ENCODE measurements at places on chromosomes 11 and 22.

DNA sequence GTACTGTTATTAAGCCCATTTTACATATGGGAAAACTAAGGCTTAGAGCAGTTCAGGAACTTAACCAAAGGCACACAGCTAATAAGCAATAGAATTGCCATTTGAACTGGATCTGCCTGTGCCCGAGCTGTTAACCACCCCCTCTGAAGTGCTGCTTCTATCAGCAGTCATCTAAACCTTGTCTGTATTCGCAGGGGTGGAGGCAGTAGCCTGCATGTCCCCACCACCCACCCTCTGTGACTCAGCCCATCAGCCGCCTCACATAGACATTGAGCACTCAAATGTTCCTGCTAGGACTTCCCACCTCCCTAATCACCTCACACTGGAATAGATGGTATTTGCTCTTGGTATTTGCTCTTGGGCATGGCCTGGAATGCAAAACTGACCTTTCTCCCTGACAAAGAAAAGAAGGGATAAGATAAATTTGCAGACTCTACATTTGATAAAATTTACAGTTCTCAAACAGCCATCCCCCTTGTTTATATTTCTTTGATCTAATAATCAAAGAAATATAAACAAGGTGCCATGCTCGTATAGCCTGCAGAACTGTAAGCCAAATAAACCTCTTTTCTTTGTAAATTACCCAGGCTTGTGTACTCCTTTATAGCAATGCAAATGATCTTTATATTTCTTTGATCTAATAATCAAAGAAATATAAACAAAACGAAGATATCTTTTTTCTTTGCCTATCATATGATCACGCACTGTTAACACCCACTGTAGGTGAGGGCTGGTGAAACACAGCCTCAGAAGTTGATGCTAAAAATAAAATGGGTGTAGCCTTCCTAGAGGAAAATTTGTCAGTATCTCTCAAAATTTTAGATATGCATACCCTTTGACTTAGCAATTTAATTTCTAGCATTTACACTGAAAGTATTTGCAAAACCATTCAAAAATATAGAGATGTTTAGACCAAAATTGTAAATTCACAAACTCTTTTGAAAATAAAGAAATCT lies 15.9 kb downstream of the DKK3 start:
- DNase-seq = no peak

- no peak for DNase-seq
Observed at GRCh38 chr11:66607126-66607834, 9.2 kb upstream of the RBM14 start.

DNA sequence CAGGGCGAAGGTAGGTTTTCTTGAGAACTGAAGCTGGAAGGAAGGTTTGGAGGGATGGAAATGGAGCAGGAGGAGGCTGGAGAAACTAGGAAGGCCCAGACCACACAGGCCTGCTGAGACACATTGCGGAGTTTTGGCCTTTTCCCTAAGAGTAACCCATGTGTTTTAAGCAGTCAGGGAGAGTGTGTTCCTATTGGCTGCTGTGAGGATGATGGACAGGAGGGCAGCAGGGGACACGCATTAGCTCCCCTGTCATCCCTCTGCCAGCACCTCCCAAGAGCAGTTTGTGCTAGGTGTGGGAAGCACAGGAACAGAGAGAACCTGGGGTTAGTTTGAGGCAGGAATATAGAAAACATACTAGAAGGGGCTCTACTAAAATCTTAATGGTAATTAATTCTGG lies 842.1 kb downstream of the TBC1D22A start:
- no peak for DNase-seq

- no peak for DNase-seq
Observed at GRCh38 chr11:108596701-108597100, 3.1 kb upstream of the EXPH5 start.

GRCh38 chr11:112404112-112404511 lies 143.5 kb upstream of the PLET1 start:
- no peak for DNase-seq
